Activated CD4-positive, alpha-beta T cell treated with anti-CD3 and anti-CD28 coated beads for 24 hours (primary cell): ENCODE measurements at places on chromosomes 2 and 18.

- DNase-seq: no peak
These were observed 3.0 kb upstream of the TFCP2L1 start for GRCh38 chr2:121287956-121288355.

- DNase-seq: no peak
These were observed 140.8 kb upstream of the SLC35G4 start for GRCh38 chr18:11468617-11469016.

GRCh38 chr18:23539911-23540525 lies 36.7 kb downstream of the RMC1 start:
- DNase-seq: no peak

DNA sequence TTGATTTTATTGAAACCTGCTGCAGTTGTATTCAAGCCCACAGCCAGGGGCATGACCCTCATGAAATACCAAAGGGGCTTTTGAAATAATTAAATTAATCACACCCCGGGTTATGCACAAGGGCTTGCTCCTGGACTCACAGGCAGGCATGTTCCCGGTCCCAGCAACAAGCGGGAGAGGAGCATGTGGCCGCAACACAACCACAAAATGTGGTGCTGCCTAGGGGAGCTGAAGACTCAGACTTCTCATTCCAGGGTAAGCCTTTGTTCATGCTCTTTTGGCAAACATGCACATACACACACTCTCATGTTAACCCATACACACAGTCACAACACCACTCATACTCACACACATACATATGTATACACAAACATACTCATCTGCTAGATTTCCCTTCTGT lies 233.7 kb upstream of the SMAD2 start:
- DNase-seq: no peak

- no peak for DNase-seq
These were observed 50.1 kb upstream of the UNC80 start for GRCh38 chr2:209721497-209721896.

GRCh38 chr2:70468878-70469277 lies 84.7 kb downstream of the TGFA start:
- no peak for DNase-seq

DNA sequence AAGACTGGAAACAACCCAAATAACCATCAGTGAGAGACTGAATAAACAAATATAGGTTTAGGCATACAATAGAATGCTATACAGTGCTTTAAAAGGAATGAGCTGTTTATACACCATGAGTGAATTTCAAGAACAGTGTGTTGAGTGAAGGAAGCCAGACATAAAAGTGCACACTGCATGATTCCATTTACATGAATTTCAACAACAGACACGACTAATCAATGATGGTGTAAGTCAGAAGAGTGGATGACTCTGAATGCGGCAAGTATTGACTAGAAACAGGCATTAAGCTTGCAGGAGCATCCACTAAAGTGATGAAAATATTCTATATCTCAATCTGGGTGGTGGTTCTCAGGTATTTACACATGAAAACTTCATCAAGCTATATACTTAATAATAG lies 142.7 kb upstream of the SLC39A10 start:
- DNase-seq: no peak

- no peak for DNase-seq
These were observed 6.4 kb downstream of the ARL4C start for GRCh38 chr2:234490271-234491091.
